ENCODE measurements at places on chromosomes 2 and 18.

DNA sequence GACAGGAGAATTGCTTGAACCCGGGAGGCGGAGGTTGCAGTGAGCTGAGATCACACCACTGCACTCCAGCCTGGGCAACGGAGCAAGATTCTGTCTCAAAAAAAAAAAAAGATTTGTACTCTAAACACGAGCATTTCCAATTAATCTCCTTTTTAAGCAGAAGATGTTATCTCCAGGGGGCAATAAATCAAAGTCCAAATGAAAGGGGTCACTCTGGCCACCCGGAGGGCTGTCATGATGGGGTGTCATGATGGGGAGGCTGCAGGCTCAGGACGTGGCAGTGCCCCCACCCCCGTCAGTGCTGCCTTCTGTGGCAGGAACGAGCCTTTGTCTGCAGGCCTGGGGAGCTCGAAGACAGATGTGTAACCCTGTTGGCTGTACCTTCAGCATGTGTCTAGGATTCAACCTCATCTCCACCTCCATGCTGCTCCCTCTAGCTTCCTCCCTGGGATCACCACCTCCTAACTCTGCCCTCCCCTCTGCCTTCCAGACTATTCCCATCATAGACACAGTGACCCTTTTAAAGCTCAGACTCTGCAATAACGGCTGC, 76.9 kb upstream of the YWHAQ start:
- no peak for DNase-seq

DNA sequence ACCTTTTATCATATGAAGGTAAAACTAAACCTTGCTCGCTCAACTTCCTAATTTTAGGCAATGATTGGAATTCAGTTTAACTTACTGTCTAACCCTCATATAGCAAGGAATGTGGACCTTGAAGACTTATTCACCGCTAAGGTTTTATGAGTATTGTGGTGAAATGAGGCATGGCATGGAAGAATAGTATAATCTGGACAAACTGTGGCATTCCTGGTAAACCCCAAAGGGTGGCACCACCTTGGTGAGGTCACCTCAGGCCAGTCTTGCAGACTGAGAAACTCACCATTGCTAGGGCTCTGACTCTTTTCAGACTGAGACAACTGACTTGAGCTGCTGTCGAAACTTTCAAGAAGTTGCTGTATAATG, 51.1 kb upstream of the EHBP1 start:
- DNase-seq, result no peak

DNA sequence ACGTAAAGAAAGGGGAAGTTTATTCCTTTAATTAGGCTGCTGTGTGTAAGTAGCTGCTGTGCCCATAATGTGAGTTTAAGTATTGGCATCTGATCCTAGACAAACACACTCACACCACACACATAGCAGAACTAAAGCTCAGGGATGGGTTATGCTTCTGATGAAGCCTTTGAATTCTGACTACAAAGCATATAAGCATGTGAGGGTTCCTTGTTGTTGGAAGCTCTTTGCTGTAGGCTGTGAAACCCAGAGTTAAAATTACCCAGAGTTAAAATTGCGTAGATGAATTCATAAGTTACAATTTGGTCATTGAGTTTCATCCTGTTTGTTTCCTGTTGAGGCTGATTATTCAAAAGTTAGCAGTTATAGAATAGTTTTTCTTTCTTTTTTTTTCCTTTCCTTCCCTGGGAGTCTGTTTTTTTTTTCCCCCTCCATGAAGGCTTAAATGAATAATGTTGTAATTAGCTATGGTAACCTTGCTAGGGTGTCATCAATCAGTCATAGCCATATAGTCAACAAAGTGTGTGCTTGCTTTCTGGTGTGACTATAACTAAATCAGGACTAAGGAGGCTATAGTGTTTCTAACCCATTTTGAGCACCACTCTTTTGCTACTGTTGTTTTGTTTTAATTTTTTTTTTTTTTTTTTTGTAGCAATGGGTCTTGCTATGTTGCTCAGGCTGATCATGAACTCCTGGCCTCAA, 426.1 kb downstream of the PARD3B start:
- no peak for DNase-seq

- no peak for DNase-seq
Observed at GRCh38 chr18:65628390-65628789, 122.4 kb upstream of the CDH7 start.

DNA sequence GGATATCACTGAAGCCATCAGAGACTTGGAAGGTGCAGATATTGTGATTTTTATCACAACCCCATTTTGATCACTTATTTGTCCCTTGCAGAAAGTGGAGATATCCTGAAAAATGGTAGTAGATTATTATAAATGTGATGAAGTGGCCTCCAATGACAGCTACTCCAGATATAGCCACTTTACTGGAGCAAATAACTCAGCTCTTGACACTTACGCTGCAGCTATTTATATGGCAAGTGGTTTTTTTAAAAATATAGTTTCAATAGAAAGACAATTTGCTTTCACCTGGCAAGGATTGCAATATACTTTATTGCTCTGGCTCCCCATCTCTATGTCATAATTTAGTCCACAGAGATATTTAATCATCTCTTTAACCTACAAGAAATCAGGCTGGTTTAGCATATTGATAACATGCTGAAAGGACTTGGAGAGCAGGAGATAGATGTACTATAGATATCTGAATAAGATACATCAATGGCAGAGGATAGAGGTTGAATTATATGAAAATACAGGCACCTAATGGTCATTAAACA, 182.8 kb upstream of the SKOR2 start:
- no peak for DNase-seq

DNA sequence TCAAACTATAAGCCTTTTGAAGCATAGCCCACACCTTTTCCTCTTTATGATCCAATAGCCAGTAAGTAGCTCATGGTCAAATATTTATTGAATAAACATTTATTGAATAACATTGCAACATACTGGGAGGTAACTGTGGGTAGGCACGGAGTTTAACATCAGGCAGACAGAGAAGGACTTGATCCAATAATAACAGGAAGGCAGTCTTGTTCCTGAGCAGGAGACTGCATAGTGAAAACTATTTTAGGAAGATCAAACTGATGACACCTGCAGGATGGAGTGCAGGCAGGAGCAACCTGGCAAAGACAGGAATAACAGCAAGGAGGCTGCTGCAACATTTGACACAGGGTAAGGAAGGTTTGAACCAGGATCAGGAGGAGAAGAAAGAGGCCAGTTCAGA, 3.1 kb upstream of the DCTN1 start:
- DNase-seq, result no peak

DNA sequence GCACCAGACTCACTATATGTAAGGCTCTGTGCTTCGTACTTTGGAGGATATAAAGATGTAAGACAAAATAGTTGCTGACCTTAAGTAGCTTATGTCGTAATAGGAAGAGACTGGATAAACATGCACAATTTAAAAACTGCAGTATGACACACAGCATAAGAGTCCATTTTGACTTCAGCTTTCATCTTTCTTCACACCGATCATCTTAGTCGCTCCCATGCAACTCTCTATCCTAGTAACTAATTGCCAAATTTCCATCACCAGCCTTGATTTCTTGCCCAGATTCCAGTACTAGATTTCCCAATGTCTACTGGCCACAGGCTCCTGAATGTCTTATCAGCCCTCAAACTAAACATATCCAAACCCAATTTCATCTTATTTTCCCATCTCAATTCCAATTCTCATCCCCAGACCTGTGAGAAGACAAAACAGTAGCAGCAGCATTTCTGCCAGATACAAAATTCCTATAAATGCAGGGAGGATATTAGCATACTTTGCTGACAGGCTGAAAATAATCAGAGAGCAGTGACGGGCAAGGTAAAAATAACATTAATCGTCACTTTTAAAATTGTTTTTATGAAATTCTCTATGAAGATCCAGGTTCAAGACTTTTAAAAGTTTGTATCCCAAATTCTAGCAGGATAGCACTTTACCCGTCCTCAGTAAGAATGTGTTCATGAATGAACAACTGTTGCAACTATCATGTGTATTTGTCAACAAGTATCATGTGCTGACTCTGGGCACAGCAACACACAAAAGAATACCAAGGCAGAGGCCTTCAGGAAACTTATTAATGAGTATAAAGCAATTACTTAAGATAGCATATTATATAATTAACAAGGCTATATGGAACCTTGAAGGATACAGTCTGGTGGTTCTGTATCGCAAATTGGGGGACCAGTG, 42.2 kb downstream of the KIDINS220 start:
- DNase-seq, result no peak

DNA sequence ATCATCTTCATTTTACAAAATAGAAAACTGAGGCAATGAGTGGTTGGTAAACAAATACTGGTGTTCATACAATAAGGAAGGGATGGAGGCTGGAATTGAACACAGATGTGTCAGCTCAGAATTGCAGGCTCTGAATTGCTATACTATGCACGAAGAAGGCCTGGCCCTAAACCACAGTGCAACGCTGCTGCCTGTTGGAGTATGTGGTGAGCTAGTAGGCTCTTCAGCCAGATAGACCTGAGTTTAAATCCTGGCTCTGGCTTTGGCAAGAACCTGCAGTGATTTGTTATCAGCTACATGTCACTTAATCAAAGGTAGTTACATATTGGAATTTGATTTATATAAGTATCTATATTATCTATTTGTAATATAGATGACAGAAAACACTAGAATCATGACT, 1602.4 kb upstream of the CELF4 start:
- DNase-seq, result no peak

- no peak for DNase-seq
Observed at GRCh38 chr18:25074925-25075324, 277.0 kb downstream of the ZNF521 start.

DNA sequence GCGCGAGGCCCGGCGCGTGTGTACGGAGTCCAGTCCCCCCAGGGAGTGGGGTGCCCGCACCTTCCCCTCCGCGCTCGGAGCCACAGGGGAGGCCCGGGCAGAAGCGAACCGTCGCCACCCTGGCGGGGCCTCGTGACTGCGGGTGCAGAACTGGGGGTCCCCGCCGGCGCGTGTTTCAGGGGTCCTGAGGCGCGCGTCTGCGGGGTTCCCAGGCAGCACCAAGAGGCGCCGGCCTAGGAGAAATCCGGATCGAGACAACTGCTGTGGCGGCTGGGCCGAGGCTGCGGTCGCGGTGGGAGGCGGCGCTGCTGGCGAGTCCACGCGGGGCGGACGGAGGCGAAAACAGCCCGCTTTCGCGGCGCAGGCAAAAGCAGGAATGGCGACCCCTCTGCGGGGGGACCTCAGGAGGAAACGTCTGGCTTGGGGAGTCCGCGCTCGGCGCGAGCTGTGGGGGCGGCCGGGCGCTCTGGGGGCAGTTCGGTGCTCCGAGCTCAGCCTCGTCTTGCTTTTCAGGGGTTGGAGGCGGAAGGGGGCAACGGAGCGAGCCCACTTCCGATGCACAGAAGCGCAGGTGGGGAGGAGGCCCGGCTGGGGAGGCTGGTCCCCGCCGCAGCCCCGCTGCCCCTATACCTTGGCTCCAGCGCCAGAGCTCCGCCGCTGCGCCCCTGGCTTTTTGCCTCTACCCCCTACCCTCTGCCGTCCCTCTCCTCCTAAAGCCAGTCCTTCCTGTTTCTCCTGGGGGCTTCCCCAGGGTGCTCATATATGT, 81.5 kb upstream of the LDLRAD4 start:
- peak; percentile 78 for DNase-seq

- DNase-seq, result no peak
Observed at GRCh38 chr2:223314811-223315210, 262.8 kb downstream of the KCNE4 start.

DNA sequence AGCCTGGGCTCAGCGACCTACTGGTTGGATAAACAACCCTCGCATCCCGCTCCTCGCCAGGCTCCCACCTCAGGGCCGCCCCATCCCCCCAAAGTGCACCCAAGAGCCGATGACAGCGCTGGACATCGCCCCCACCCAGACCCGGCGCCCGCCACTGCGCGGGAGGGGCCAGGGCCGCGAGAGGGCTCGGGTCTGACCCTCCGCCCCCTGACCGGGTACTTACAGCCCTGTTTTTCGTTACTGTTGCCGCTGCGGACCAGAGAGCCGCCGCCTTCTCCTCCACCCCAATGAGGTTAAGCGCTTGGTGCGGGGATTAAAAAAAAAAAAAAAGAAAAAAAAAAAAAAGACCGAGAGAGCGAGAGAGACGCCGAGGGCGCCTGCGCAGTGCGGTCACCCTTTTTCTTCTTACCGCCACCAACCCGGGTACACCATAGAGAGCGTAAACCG, at the start of gene CLASP1:
Gene CLASP1 (minus strand): TSS at position 314 of the 447 bp plus-strand sequence. CDS start 43,567 bp downstream, outside the sequence.
- DNase-seq, result peak; percentile 97

DNA sequence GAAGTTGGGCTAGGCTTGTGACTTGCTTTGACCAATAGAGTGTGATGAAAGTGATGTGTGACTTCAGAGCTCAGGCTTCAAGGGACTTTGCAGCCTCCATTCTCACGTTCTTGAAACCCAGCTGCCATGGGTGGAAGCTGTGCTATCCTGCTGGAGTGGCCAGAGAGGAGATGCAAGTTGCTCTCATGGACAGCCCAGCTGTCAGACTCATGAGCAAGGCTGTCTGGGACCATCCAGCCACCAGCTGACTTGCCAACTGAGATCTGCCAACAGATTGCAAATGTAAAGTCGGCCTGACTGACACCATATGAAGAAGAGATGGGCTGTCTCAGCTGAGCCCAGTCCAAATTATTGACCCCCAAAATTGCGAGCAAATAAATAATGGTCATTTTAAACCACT, 226.4 kb upstream of the CXCR4 start:
- DNase-seq, result no peak

DNA sequence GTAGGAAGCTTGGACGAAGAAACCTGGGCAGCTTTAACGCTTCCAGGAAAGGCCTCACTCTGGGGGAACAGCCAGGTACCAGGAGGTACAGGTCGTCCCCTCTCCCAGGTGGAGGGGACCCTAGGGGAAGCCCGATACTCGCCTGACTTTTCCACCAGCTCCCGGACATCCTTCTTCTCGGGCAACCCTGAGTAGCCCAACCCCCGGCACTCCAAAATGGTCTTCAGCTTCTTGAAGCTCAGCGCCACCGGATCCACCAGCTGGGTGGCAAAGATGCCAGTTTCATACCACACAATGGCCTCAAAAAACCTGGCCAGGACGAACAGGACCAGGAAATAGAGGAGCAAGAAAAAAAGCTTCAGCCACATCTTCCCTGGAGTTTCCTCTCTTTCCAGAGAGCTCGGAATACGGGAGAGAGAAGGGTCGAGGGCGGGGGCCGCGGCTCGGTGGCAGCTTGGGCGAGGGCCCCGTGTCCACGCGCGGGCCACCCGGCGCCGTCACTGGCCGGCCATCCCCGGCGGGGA, 1.1 kb downstream of the RNF103 start:
- DNase-seq, result no peak

GRCh38 chr18:13032173-13032572, 41.0 kb downstream of the CEP192 start:
- DNase-seq, result no peak

GRCh38 chr18:38322206-38322605, 756.6 kb upstream of the CELF4 start:
- DNase-seq, result no peak

GRCh38 chr2:55518841-55519165, 715 bp upstream of the CFAP36 start:
- peak; percentile 43 for DNase-seq

GRCh38 chr2:112493048-112493447, 11.1 kb downstream of the TTL start:
- DNase-seq, result no peak

GRCh38 chr2:16005389-16005788, 65.0 kb downstream of the MYCN start:
- no peak for DNase-seq

DNA sequence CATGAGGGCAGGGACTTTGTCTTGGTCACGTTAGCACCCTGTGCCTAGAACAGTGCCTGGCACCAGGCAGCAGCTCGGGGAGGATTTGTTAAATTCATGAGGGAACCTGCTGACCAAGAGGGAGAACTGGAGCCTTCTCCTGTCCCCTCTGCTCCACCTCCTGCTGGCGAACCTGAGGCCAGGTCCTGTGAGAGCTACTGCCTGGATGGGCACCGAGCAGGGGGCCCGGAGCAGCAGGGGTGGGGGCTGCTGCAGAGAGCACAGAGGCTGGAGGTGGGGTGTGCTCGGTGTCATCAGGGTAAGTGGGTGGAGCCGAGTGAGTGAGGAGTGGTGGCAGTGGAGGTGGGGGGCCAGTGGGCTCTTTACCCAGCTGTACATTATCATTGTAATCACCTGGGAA, 52.1 kb upstream of the FAHD2A start:
- DNase-seq, result no peak

All from GM13977 (cell line).